RCC 7860 (cell line): ENCODE measurements at places on chromosomes 7 and 10.
A peak's percentile ranks its signal among the peaks of the same experiment; 100 is the strongest.

- no peak for DNase-seq
These were observed 122.0 kb downstream of the ADARB2 start for GRCh38 chr10:1615186-1615954.

- peak; percentile 83 for DNase-seq
These were observed 51.9 kb downstream of the DENND11 start for GRCh38 chr7:141649865-141650634.

GRCh38 chr10:29774475-29774874 lies 139.7 kb upstream of the SVIL start:
- DNase-seq, result no peak

DNA sequence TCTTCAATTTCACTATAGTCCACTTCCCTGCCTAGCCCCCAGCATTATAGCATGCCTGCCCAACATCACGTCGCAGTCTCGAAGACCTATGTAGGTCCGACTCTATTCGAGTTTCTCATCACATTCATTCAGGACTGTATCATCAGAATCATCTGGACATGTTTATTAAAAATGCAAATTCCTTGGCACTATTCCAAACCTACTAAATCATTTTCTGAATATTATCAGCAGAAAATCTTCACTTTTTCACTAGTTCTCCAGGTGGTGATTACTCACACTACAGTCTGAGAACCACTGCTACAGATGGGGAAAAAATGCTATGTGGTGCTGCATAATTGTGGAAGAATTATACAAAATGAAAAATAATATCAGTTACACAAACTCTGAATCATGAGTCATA lies 29.3 kb upstream of the ETV1 start:
- no peak for DNase-seq

- DNase-seq, result no peak
These were observed 3.2 kb downstream of the BZW2 start for GRCh38 chr7:16649196-16649595.

- peak; percentile 86 for DNase-seq
These were observed 125.4 kb downstream of the JAZF1 start for GRCh38 chr7:28055161-28055544.

DNA sequence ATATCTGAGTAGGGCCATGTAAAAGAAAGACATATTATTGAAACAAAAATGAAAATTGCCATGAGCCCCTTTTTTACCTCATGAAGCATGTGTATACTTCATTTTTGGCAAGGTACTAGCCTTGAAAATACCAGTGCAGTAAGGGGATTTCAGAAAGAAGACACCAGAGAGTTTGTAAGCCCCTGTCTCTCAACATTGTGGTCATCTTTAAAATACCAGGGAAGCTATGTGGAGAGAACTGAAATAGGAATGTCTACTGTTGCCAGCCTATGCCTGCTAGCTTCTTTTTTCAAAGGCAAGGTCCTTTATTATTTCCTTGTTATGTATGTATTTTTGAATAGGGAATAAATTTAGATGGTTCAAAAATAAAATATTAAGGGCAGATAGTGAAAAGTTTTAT lies 57.8 kb downstream of the CASD1 start:
- no peak for DNase-seq

- peak; percentile 82 for DNase-seq
These were observed 59.4 kb downstream of the USP6NL start for GRCh38 chr10:11551916-11552602.

DNA sequence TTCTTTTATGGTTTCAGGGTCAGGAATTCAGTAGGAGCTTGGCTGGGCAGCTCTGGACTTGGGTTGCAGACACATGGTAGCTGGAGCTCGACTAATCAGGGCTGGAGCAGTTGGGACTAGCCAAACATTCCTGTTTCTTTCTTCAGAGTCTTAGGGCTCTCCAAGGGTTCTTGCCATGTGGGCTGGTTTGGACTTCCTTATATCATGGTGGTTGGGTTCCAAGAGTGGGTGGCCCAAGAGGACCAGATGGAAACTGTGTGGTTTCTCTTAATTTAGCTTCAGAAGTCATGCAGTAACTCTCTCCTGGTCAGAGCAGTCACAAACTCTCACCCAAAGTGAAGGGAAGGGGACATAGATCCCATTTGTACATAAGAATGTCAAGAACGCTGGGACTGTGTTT lies 270.1 kb upstream of the FZD1 start:
- no peak for DNase-seq

- no peak for DNase-seq
These were observed 32.3 kb upstream of the PALS2 start for GRCh38 chr7:24540956-24541355.

DNA sequence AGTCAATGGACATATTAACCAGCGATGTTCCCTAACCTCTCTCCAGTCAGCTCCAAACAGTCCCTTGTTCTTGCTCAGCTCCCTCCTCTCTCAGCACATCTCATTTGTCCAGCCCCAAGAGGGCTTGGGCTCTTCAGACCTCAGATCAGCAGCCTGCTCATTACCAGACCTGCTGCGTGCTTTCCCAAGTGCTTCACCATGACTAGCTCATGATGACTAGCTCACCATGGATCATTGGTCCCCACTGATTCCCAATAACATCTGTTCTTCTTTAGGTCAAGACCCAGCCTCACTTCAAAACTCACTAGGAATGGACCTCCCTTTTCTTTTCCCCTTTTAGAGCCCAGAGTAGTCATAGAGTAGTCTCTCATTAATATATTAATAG lies 121.9 kb downstream of the SLC16A9 start:
- no peak for DNase-seq

- no peak for DNase-seq
These were observed 744 bp upstream of the EBF3 start for GRCh38 chr10:129964611-129965424.

GRCh38 chr10:79047875-79048638 lies 20.7 kb upstream of the ZMIZ1 start:
- DNase-seq, result no peak

DNA sequence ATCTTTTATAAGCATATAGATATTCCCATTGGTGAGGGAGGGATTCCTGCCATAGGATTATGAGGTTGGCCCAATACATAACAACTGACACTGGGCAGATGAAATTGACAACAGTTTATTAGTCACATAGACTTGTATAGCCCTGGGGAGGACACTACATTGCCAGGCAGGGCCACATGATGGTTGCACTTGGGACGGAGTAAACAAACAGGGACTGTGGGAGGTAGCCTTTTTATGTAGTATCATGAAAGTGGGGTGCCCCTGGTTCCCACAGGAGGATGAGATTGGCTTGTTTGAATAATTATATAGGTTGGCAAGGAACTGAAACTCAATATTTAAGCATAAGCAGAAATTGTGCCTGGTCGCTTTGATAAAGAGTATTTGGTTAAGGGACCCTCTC lies 23.5 kb downstream of the TRIM24 start:
- DNase-seq, result no peak

GRCh38 chr7:10770176-10770575 lies 203.5 kb upstream of the PHF14 start:
- no peak for DNase-seq

DNA sequence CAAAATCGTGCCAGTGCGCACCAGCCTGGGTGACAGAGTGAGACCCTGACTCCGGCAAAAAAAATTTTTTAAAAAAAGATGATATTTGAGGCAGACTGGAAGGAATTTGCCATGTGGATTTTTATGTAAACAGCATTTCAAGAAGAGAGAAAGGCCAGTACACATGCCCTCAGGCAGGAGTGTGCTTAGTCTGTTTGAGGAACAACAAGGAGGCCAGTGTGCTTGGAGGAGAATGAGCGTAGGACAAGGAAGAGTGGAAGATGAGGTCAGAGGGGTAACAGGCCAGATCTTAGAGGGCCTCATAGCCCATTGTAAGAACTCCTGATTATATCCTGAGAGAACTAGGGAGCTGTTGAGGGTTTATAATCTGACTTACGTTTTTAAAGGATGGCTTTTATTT lies 17.2 kb upstream of the STRIP2 start:
- no peak for DNase-seq

- no peak for DNase-seq
These were observed 59.5 kb upstream of the PRPS1L1 start for GRCh38 chr7:18087026-18087686.

GRCh38 chr10:64261676-64262075 lies 740.5 kb downstream of the REEP3 start:
- no peak for DNase-seq

- DNase-seq, result no peak
These were observed 14.6 kb downstream of the EPC1 start for GRCh38 chr10:32332299-32332750.

GRCh38 chr10:47346581-47347302 lies 1.4 kb upstream of the RBP3 start:
- DNase-seq, result no peak

- no peak for DNase-seq
These were observed 445.8 kb upstream of the ANKRD30A start for GRCh38 chr10:36679554-36679953.

DNA sequence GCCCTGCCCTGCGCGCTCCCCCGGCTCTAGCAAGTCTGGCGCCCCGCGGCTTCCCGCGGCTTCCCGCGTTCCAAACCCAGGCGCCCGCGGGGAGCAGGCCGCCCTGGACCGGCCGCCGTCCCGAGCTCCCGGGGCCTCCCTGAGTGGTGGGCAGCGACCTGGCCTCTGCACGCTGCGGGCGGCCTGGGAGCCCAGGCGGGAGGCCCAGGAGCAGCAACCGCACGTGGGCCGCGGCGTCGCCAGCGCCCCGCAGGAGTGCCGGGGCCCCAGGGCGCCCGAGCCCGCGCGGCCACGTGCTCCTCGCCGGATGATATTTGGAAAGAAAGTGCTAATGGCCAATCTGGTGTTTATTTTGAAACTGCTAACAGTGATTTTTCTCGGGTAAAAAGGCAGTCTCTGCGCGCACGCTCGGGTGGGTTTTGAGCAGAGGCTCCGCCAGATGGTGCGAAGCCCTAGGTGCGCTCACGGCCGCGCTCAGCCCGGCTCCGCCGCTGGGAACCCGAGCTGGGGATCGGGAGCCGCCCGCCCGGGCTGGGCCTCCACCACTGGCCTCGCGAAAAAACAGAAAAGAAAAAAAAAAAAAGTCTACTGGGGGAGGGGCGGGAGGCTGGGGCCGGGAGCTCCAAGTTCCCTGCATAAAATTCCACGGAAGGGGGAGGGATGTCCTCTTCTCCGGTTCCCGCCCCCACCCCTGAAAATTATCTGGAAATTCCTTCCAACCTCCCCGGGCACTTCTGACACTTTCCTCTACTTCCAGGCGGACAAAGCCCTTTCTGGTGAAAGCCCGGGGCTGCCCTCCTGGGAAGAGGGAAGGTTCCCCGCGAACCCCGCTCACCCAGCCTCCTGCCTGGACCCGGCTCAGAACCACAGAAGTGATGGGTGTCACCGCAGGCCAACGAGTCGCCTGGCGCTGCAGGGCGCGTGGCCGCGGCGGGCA lies 4.3 kb downstream of the EBF3 start:
- no peak for DNase-seq

DNA sequence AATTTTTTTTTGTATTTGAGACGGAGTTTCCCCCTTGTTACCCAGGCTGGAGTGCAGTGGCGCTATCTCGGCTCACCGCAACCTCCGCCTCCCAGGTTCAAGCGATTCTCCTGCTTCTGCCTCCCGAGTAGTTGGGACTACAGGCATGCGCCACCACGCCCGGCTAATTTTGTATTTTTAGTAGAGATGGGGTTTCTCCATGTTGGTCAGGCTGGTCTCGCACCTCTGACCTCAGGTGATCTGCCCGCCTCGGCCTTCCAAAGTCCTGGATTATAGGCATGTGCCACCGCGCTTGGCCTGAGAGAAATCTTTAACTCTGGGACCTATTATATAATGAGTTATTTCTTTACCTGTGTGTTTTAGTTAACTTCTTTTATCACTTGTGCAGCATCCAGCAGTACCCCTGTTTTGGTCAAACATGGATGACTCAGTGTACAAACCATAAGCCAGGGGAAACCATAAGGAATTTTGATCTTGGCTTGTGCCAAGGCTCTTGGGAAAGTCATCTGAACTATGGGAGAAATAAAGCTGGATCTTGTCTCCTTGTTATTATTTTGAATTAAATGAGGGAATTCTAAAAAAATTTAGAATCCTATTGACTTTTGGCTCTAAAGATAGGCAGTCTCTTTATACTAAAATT lies 23.6 kb upstream of the ZRANB1 start:
- DNase-seq, result no peak

- DNase-seq, result no peak
These were observed 1.9 kb upstream of the RUFY2 start for GRCh38 chr10:68408898-68409518.

DNA sequence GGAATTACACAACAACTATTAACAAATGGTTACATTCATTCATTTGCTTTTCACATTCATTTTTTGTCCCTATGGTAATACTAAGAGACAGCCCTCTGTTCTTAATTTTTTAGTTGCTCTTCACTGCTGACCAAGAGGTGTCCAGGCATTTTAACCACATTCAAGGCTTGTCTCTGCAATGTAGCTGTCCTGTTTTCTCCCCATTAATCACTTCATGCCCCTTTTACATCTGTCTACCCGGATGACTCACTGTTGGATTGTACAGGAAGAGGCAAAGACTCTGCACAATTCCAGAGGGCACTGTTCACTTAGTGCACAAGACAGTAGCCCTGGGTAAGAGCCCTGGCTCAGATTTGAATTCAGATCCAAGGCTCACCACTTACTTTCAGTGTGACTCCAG lies 168.5 kb downstream of the NOC3L start:
- peak; percentile 71 for DNase-seq

DNA sequence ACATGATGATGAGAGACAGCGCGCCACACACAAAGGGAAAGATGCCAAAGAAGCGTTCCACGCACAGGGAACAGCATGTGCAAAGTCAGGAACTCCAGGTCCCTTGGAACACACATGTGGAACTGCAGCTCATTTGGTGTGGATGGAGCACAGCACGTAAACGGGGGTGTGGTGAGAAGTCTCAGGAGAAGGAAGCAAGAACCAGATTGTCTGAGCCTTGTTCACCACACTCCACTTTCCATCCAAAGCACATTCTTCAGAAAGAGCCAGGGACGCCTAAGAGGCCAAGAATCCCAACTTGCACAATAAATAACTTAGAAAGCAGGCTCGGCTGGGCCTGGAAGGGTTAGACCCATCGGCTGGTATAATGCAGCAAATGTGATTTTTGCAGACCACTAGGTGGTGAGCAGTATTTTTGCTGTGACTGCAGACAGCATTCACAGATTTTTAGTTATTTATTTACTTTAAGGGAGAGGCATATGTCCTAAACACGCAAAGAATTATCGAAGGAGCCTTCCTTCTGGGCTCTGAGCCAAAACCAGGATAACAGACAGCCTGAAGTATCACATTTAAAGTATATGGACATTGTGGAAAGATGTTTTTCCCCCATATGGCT lies 27.9 kb upstream of the ASCC1 start:
- peak; percentile 47 for DNase-seq

GRCh38 chr10:6142644-6143043 lies 53.8 kb downstream of the RBM17 start:
- peak; percentile 65 for DNase-seq
